Stimulated activated CD4-positive, alpha-beta T cell treated with anti-CD3 and anti-CD28 coated beads, TNF-alpha, amount 100 ng/mL, for 1 hour (primary cell): ENCODE measurements at places on chromosomes 11 and 22.
A peak's percentile ranks its signal among the peaks of the same experiment; 100 is the strongest.

- DNase-seq = no peak
These were observed 5.3 kb upstream of the RRAS2 start for GRCh38 chr11:14364322-14364721.

DNA sequence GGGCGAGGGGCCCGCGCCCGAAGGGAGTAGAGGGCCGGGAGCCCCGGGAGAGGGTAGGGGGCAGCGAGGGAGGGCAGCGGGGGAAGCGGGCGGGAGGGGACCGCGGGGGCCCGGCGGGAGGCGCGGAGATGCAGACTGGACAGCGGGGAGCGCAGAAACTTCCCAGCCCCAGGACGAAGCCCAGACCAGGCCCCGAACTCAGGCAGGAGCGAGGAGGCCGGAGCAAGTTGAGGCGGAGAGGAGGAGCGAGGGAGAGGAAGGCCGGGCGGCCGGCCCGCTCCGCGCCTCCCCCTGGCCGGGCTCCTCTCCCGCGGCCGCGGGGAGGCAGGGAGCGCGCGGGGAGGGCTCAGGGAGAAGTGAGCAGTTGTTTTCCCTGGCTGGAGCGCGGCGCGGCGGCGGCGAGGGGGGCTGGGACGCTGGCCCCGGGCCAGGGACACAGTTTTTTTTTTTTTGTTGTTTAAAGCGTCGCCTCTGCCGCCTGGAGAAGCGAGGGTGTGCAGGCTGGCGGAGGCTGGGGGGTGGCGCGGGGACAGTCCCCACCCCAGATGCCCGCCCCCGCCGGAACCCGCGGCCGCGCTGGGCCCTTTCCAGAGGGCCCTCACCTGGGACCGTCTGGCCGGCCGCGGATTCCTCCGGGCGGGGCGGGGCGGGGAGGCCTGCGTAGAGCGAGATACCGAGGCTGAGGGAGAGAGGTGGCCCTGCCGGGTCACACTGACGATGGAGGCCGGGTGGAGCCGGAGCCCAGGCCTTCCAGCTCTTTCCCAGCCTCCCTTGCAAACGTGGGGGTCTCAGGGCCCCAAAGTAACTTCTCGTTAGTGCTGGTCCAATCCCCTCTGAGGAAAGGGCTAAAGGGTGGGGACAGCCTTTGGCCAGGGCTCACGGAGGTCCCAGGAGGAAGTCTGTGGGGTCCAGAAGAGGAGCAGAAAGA lies at the start of gene LTBP3:
LTBP3 (minus strand) TSS at position 358 of the 928 bp plus-strand sequence. CDS start 400 bp downstream, outside the sequence.
- no peak for DNase-seq

GRCh38 chr11:45671246-45672171 lies 6.1 kb upstream of the CHST1 start:
- DNase-seq = no peak

DNA sequence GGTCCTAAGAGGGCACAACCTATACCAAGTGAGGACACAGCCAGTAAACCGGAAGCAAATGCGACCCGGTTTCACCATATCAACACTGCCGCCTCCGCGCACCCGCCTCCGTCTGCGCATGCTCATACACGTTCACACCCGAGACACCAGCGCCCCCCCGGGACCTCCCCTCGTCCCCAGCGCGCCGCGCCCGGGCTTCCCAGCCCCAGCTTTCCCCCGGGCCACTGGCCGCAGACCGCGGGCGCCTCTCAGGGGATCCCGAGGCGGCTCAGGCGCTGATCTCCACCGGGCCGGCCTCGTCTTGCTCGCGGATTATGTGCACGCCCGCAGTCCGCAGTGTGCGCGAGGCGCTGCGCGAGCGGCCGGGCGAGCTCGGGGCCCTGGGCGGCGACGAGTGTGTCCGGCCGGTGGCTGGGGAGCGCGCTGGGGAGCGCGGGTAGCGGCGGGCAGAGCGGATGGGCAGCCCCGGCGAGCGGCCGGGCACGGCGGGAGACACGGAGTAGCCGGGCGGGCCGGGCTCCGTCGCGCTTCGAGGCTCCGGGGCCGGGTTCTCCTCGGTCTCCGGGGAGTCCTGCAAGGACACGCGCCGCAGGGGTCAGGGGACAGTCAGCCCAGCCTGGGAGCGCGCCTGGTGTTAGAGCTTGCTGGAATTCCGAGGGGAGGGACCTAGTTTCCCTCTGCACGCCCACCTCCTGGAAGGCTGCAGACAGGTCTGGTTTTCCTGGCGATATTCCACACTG lies 2.0 kb downstream of the HEPN1 start:
- peak; percentile 68 for DNase-seq

GRCh38 chr11:75814363-75814676 lies 690 bp upstream of the UVRAG start:
- DNase-seq = no peak
